A549 treated with CpdA at 1 μM for 4 hours (cell line): ENCODE measurements at places on chromosomes 1 and 21. TPM values are rescaled to one million over a fixed set of nuclear protein-coding genes. Genes with fewer than 3 reads are reported as not detected.

The FCRL6 gene
- total RNA-seq: not detected in 5 replicates

The SELENBP1 gene
- 5.0 to 7.4 TPM (median 5.6 TPM) in 5 replicates for total RNA-seq

The LINGO4 gene
- total RNA-seq: not detected in 5 replicates

The ERICH3 gene
- total RNA-seq: not detected in 5 replicates

The C4BPB gene
- total RNA-seq: 0.92 to 1.4 TPM (median 1.2 TPM) in 5 replicates

The TMEM52 gene
- 0.36 to 1.5 TPM (median 0.83 TPM) in 5 replicates for total RNA-seq

The ESPN gene
- total RNA-seq: 0.21 to 1.6 TPM (median 0.46 TPM) in 4 of 5 replicates, not detected in the other

The MX2 gene
- 0.01 to 0.19 TPM (median 0.13 TPM) in 4 of 5 replicates, not detected in the other for total RNA-seq

The NCAM2 gene
- not detected in 5 replicates for total RNA-seq

The HENMT1 gene
- 4.0 to 6.0 TPM (median 4.8 TPM) in 5 replicates for total RNA-seq

The RCC1 gene
- total RNA-seq: 82.3 to 86.1 TPM (median 82.8 TPM) in 5 replicates

The ERG gene
- 0.03 to 0.14 TPM (median 0.08 TPM) in 4 of 5 replicates, not detected in the other for total RNA-seq

The SYPL2 gene
- total RNA-seq: 0.07 to 0.23 TPM (median 0.13 TPM) in 5 replicates

The TCEA3 gene
- total RNA-seq: 0.17 to 0.42 TPM (median 0.29 TPM) in 5 replicates

The PTPN7 gene
- total RNA-seq: 0.03 TPM in 1 of 5 replicates, not detected in the others

The GPR37L1 gene
- total RNA-seq: 0.13 to 0.20 TPM (median 0.17 TPM) in 5 replicates

The LRRC71 gene
- 0.15 to 0.24 TPM (median 0.17 TPM) in 4 of 5 replicates, not detected in the other for total RNA-seq

The SPATA1 gene
- 0.47 to 1.3 TPM (median 0.72 TPM) in 5 replicates for total RNA-seq

The AMPD1 gene
- total RNA-seq: not detected in 5 replicates

The GBP5 gene
- 0.05 TPM in 2 of 5 replicates, not detected in the others for total RNA-seq

The NMNAT2 gene
- 0.47 to 1.2 TPM (median 0.86 TPM) in 5 replicates for total RNA-seq

The NPPB gene
- total RNA-seq: 0.16 TPM in 1 of 5 replicates, not detected in the others

The PROX1 gene
- total RNA-seq: 0.02 to 0.17 TPM (median 0.09 TPM) in 4 of 5 replicates, not detected in the other

The TCP10L gene
- total RNA-seq: 0.45 to 0.91 TPM (median 0.59 TPM) in 5 replicates

The WNT3A gene
- total RNA-seq: 0.02 to 0.06 TPM (median 0.05 TPM) in 3 of 5 replicates, not detected in the others

The GPR3 gene
- 1.6 to 2.3 TPM (median 1.8 TPM) in 5 replicates for total RNA-seq

The RFX5 gene
- 27.3 to 30.3 TPM (median 28.2 TPM) in 5 replicates for total RNA-seq

The LCE2A gene
- not detected in 5 replicates for total RNA-seq

The HES5 gene
- total RNA-seq: not detected in 5 replicates

The MARK1 gene
- total RNA-seq: 0.05 to 0.40 TPM (median 0.10 TPM) in 5 replicates

The MRPS6 gene
- 42.9 to 53.5 TPM (median 48.6 TPM) in 5 replicates for total RNA-seq

The OXCT2 gene
- total RNA-seq: 0.38 to 0.64 TPM (median 0.40 TPM) in 5 replicates

The CLCA4 gene
- total RNA-seq: not detected in 5 replicates

The GJA8 gene
- not detected in 5 replicates for total RNA-seq

The HSPB7 gene
- not detected in 5 replicates for total RNA-seq

The TNFSF4 gene
- 0.03 to 0.08 TPM (median 0.06 TPM) in 4 of 5 replicates, not detected in the other for total RNA-seq

The FCAMR gene
- total RNA-seq: not detected in 5 replicates

The FALEC gene
- total RNA-seq: 0.18 to 0.39 TPM in 2 of 5 replicates, not detected in the others

The GIPC2 gene
- 0.02 to 0.04 TPM in 2 of 5 replicates, not detected in the others for total RNA-seq

The LRRC53 gene
- not detected in 5 replicates for total RNA-seq

The GJB3 gene
- total RNA-seq: 3.3 to 8.0 TPM (median 5.1 TPM) in 5 replicates

The DEPDC1 gene
- 12.2 to 15.3 TPM (median 13.7 TPM) in 5 replicates for total RNA-seq

The CFAP74 gene
- total RNA-seq: 0.01 TPM in 1 of 5 replicates, not detected in the others
